ENCODE measurements at places on chromosomes 11 and 22.
A peak's percentile ranks its signal among the peaks of the same experiment; 100 is the strongest.

DNA sequence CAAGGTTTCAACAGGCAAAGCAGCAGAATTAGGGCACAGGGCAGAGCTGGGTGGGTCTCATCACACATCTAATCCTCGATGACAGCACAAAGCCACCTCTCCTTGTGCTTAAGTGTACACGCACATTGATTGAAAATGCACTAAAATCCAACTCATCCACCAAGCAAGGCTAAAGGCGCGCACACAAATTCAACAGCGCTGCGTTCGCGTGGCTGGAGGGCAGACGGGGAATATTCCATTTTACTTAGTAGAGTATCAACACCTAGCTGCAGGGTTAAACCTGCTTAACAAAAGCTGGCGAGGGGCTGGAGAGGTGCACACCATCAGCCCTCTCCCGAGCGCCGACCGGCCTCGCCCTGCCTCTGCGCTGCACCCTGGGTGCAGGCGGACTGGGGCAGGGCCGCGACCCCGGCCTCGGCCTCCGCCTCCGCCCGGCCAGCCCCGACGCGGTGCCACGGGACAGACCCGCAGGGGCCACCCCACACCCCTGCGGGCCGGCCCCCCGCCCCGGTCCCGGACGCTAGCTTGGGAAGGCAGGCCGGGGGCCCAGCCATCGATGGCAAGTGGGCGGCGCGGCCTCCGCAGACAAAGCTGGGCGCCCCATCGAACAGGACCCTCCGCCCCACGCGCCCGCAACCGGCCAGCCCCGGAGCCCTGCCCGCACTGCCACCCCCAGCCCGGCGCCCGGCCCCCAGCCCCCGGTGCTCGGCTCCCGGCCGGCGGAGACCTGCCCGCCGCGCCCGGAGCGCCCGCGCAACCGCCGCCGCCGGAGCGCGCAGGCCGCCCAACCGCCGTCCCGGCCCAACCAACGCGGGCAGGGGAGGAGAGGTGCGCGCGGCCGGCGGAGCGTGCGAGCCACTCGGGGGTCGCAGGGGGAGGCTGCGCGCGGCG lies 929 bp downstream of the PRDM10 start:
- peak; percentile 63 for DNase-seq

GRCh38 chr11:108838792-108839105 lies 173.9 kb downstream of the DDX10 start:
- no peak for DNase-seq

- peak; percentile 8 for DNase-seq
Measured at GRCh38 chr22:20524004-20524481, 16.6 kb downstream of the MED15 start.

- DNase-seq: no peak
Measured at GRCh38 chr11:16813126-16813525, 74.7 kb downstream of the C11orf58 start.

- no peak for DNase-seq
Measured at GRCh38 chr11:56404393-56404792, 8.1 kb upstream of the OR5AL1 start.

DNA sequence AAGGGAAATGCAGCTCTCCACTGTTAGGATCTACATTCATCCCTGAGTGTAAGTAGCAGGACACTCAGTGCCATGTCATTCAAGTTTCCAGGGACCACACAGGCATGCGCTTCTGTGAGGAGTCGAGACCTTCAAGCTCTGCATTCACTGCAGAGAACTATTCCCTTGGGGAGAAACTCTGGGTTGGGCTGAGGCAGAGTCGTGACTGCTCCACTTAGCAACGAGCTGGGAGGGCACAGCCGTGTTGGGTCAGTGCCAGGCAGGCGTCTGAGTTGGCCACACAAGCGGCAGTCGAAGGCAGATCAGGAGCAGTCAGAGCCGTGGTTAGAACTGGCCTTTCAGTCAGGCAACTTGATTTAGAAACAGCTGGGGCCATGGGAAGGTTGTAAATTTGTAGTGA lies 14.7 kb downstream of the MPEG1 start:
- DNase-seq: no peak

- DNase-seq: no peak
Measured at GRCh38 chr11:124717421-124717785, 22.3 kb upstream of the NRGN start.

DNA sequence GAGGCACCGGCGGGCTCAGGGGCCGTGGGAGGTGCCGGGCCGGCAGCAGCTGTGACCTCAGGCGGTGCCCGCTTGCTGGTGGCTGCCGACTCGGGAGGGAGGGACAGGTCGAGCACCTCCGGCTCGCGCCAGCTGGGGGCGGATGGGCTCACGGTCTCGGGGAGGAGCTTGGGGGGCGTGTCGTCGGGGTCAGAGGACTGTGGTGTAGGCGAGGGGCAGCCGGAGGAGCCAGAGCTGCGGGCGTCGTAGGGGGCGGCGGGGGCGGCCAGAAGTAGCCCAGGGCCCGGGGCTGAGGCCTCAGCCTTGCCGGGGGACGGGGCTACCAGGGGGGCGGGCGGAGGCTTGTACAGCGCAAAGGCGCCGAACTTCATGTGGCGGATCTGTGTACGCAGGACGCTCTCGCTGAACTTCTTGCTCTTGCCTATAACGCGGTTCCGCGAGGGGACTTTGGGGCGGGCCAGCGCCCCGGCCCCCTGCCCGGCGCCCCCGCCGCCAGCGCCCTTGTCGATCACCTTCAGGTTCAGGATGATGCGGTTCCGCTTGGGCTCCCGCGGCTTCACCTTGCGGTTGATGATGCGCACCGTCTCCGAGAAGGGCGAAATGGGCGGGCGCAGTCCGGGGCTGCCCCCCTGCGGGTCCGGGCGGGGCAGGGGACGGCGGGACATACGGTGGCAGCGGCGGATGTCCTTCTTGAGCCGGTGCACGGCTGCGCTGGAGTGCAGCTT lies 5.5 kb downstream of the CBX6 start:
- no peak for DNase-seq

DNA sequence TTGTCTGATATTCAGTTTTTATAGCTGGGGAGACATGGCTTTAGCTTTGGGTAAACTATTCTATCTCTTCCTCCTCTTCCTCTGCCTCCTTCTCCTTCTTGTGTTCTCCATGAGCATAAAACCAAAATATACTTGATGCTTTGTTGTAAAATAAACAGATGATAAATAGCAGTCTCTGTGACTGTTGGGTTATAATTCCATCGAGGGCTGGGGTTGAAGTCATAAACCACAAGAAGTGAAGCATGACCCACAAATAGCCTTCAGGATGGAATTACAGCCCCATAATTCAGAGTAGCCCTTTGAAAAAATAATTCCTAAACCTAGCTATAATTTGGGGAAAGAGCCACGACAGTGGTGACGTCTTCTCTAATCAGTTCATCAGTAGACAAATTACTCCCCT lies 177.7 kb downstream of the SNX19 start:
- no peak for DNase-seq

- DNase-seq: no peak
Measured at GRCh38 chr11:63535734-63536133, 874 bp upstream of the PLAAT4 start.

DNA sequence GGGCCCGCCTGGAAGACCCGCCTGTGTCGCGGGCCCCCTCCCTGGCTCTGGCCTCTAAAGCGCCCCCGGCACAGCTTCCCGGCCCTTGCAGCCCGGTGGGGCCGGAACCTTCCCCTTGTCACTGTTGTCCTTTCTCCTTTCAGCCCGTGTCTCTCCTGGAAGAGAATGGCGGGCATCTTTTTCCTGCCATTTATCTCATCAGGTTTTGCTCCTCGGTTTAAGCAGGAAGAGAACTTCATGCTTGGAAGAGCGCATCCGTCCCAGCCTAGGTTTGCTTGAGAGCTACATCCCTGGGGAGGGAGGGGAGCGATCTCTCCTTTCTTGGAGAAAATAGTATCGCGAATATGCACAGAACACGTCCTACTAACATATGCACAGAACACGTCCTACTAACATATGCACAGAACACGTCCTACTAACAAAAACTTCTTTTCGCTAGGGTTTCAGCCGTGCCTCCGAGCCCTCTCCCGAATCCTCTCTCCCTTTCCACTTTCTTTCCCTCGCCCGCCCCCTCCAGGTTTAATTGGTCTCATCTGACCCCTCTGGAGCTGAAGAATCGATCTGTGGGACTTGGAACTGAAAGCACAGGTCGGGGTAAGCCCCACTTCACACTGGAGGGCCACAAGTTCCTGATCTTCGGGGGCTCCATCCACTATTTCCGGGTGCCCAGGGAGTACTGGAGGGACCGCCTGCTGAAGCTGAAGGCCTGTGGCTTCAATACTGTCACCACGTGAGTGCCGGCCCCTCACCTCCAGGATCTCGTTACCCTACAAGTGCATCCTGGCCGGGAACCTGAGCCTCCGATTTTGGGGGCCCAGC lies 1.2 kb downstream of the GLB1L3 start:
- DNase-seq: no peak

DNA sequence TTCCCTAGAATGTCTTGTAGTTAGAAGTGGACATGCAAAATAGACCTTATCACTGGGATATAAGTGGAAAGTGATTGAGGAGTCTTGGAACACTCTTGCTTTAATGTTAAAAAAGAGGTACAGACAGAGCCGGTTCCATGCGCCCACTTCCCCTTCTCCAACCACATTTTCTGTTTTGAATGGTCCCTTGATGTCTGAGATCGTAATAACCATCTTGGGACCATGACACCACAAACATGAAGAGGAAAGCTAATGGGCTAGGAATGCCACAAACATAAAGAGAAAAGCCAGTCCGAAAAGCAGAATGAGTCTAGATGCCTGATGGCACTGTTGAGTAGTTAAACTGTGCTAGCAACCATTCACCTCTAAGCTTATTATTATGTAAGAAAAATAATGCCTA lies 54.8 kb upstream of the SPON1 start:
- no peak for DNase-seq

DNA sequence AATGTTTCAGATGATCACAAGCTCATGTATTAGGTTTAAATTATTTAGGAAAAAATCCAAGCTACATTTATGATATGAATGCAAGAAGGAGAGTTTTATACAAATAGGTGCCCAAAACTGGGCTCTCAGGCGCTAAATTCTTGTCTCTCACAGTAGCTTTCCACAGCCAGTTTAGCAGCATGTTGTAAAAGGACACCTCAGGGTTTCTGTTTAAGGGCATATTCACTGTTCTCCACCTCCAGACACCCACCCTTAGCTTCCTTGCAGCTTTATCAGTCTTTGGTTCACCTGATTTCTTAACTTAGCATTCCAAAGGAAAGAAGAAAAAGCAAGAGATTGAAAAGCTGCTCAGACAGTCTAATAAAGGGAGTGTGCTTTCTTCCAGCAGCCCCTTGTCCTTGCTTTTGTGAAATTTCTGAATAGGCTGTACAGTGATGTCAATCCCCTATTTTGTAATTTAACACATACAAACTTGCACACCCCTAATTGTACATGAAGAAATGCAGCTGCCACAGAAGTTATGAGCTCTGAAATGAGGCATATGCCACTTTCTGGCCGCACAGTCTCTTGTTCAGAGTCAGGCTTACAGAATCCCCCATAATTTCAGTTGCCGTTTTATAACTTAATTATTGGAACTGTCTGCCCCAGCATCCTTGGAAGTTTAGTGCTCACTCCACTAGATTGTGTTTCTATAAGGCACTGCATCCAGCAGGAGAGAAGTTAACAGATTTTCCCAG lies 262.1 kb downstream of the DDX10 start:
- DNase-seq: no peak
